ENCODE measurements at places on chromosomes 13 and 19. TPM values are rescaled to one million over a fixed set of nuclear protein-coding genes. Genes with fewer than 3 reads are reported as not detected.

GRCh38 chr13:82298106-82298505 is 1584.2 kb downstream of the SLITRK1 start:
- H3K4me3 ChIP-seq, result no peak overlapping the region
- H3K27ac ChIP-seq, result no peak overlapping the region
- no peaks in the 10 kb centered on the region for H3K36me3 ChIP-seq
- no peaks in the 10 kb centered on the region for H3K27me3 ChIP-seq
- no peaks in the 10 kb centered on the region for H3K4me1 ChIP-seq

DNA sequence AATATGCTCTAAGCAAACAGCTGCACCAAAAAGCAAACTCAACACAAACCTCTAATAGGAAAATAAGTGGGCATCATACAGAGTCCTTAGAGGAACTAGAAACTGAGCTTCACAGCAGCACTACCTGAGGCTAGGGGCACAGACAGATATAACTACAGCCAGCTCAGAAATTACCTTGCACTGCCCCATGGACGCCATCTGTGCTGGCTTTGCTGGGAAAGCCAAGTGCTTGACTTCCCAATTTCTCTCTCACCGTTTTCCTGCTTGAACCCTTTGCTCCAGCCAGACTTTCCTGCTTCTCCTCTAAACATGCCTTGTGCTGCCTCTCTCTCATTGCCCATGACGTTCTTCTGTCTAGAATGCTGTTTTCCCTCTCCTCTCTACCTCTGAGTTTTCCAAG is 29.3 kb downstream of the MTUS2 start:
- H3K27me3 ChIP-seq, result no peaks in the 10 kb centered on the region
- no peak for DNase-seq
- no peaks in the 10 kb centered on the region for H3K36me3 ChIP-seq
- H3K27ac ChIP-seq, result no peak overlapping the region
- peaks cover 15% of the 10 kb centered on the region for H3K4me1 ChIP-seq

GRCh38 chr19:34468409-34468808 is 13.1 kb upstream of the WTIP start:
- no peak overlapping the region for H3K27ac ChIP-seq
- H3K36me3 ChIP-seq, result peaks cover 2% of the 10 kb centered on the region
- no peaks in the 10 kb centered on the region for H3K4me1 ChIP-seq
- no peaks in the 10 kb centered on the region for H3K27me3 ChIP-seq
- no peak overlapping the region for H3K4me3 ChIP-seq
- DNase-seq, result no peak

GRCh38 chr13:85709072-85709471 is 90.1 kb downstream of the SLITRK6 start:
- no peak overlapping the region for H3K4me3 ChIP-seq
- no peak overlapping the region for H3K27ac ChIP-seq
- no peaks in the 10 kb centered on the region for H3K4me1 ChIP-seq
- H3K36me3 ChIP-seq, result no peaks in the 10 kb centered on the region

Gene ETFB
- total RNA-seq, result 38.6 TPM

Gene TPTE2
- total RNA-seq, result not detected

Gene DZIP1
- total RNA-seq, result not detected

Gene MAP1S
- total RNA-seq, result 83.0 TPM
